ENCODE measurements at places on chromosomes 5 and 9.

- DNase-seq, result no peak
Measured at GRCh38 chr9:121353241-121354061, 16.6 kb downstream of the STOM start.

DNA sequence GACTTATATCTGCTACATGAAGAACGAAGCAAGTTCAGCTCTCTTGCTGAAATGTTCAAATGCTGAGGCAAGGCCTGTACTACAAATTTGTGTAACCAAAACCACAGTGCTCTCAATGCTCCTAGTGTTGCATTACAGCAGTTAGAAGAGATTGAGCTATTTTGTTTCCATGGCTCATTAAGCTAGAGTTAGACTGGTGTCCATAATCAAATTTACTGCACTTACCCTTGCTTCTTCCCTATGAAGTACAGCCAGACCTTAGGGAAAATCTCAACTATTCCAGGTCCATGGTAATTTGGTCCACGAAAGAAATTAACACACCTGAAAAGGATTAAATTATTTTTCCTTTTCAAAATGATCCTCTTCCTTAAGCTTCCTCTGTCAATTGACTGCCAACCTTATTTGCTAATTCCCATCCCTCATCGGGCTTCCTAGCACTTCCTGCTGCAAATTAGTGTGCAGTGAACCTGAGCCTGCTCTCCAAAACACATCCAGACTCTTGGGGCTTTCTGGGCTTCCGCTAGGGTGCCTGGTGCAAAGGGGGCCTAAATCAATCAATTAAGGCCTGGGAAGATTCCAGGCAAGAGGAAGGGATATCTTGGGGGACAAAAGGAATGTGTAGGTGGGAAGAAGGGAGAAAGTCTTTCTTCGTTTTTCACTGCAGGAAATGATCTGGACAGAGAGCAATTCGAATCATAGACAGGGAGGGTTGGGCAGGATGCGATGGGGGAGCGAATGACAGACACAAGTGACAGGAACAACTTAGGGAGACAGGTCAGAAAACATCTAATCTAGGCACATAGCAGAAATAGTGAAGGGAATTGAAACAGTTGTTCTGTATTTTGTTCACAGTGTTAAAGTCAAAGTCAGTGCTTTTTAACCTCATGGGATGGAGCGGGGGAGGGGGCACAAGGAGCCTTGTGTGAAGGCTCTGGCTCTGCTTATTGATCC, 542.4 kb downstream of the RAB3C start:
- DNase-seq, result no peak

GRCh38 chr5:8306288-8306896, 437.4 kb downstream of the MTRR start:
- DNase-seq, result no peak

GRCh38 chr5:138210985-138211384, 2.1 kb downstream of the CDC23 start:
- no peak for DNase-seq

- DNase-seq, result no peak
Measured at GRCh38 chr9:9286001-9286400, 1326.8 kb downstream of the PTPRD start.

GRCh38 chr9:68672215-68672614, 32.8 kb upstream of the PIP5K1B start:
- no peak for DNase-seq

GRCh38 chr9:79880626-79881025, 308.9 kb downstream of the TLE4 start:
- no peak for DNase-seq

GRCh38 chr9:113955076-113955752, 79.1 kb downstream of the ZNF618 start:
- DNase-seq, result no peak

GRCh38 chr9:137423514-137424291, 510 bp downstream of the NOXA1 start:
- no peak for DNase-seq

DNA sequence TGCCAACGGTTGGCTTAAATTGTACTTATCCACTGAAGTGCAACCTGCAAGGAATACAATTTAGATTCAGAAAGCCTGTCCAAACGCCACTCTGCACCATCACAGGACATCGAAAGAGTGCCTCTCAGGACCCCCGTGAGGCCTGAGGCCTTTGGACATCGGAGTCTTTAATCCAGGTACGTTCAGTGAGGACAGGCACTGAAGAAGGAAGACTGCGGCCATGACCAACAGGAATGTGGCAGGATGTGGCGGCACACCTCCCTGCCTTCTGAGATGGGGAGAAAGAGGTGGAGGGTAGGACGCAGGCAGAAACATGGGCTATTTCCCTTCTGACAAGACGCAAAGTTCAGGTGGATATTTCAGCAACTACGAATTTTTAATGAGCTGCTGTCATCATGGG, 205.8 kb downstream of the FANCC start:
- no peak for DNase-seq

- peak; percentile 6 for DNase-seq
Measured at GRCh38 chr5:78405829-78406750, 45.7 kb downstream of the SCAMP1 start.

- DNase-seq, result no peak
Measured at GRCh38 chr9:2466703-2467102, 154.9 kb upstream of the VLDLR start.

DNA sequence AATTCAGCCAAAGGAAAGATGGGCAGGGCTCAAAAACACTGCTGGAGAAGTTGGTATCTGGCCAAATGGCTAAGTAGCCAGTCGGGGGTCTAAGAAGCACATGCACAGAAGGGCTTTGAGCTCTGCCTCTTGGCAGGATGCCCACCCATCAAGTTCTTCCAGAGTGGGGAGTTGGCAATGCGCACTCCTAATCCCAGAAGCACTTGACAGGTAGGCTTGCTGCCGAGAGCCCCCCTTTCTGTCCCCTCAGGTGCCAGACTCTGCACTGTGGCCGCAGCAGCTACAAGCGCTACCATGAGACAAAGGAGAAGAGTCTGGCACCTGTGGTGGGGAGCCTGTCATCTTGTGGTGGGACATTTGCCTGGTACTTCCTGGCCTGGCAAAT, 252.9 kb upstream of the SLC24A2 start:
- DNase-seq, result no peak

- DNase-seq, result no peak
Measured at GRCh38 chr5:152884006-152884405, 478.9 kb upstream of the NMUR2 start.

GRCh38 chr5:175575301-175575700, 82.6 kb upstream of the HRH2 start:
- DNase-seq, result no peak

DNA sequence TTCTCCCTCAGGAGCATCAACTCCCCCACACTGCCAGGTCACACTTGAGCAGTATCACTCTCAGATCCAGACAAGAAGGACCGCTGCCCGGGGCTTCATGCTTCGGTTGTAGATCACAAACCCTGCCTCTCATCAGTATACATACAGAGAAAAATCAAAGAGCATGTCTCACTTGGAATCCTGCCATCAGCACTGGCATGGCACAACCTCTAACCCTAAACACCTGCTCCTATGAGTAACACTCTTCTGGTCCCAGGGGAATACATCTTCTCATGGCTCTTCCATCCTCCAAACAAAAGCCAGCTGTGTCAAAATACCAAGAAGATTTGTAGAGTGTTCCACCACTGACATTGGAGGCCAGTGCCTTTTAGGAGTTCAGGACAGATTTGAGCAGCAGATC, 84.8 kb upstream of the MIER3 start:
- DNase-seq, result peak; percentile 14

DNA sequence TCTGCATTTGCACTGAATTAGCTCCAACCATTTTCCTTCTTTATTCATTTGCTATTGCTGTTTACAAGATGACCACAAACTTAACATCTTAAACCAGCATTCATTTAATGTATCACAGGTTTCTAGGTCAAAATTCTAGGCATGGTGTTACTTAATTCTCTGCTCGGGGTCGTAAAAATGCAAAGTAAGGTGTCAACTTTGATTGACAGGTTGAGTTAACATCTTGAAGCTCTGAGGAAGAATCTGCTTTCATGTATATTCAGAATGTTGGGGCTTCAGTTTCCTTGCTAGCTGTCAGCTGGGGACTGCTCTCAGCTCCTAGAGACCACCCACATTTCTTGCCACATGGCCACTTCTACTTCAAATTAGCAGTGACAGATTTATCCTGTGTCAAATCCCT, 348.7 kb upstream of the GRIN3A start:
- DNase-seq, result no peak

GRCh38 chr5:31688515-31689092, 49.7 kb downstream of the PDZD2 start:
- DNase-seq, result no peak

DNA sequence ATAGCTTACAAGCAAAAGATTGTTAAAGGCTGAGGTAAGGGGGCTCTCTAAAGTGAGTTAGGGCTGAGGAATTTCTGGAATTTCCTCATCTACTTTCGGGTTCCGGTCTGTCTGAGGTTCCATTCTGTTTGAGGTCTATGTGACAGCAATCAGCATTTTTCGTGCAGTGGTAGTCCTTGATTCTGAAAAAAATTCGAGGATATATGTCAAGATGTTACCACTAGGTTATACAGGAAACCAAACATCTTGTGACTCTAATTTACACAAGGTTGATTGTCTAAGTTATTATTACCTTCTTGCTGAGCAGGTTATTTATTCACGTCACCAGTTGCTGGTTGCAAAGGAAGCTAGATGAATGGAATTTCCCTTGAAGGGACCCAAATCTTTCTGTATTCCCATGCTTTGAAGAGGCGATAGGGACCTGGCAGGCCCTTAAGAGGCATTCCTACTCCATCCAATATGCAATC, 35.2 kb downstream of the RLN2 start:
- no peak for DNase-seq

DNA sequence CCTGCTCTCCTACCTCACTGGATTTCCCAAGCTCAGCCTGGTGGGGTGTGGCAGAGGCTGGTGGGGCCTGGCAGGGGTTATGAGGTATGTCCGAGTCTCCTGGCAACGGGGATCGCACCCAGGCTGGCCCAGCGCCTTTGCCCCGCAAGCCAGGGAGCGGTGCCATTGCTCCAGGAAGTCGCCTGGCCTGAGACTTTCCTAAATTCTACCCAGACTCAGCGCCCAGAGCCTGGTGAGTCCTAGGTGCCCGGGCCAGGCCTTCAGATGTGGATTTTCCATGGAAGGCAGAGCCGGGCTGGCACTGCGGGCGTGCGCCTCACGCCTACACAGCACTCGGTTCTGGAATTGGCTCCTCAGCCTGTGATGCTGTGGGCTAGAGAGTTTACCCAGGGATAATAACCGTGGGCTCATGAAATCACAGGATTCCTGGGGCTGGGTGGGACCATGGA, 155.4 kb upstream of the COL5A1 start:
- no peak for DNase-seq

All from RPMI8226 (cell line).